GM18507 (cell line): ENCODE measurements at places on chromosomes 3 and 15.

DNA sequence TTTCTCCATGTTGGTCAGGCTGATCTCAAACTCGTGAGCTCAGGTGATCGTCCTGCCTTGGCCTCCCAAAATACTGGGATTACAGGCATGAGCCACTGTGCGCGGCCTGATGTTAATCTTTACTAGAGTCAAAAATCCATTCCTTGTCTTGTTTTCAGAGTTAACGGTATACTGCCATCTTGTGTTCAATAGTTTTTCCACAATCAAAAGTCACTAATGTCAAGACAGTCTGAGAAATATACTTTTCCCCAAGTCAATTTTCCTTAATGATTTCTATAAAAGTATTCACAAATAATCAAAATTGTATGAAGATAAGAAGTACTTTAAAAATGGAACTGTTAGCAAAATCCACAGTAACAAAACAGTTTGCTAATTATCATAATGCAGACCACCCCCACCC, 8.5 kb downstream of the CRBN start:
- no peak for DNase-seq

DNA sequence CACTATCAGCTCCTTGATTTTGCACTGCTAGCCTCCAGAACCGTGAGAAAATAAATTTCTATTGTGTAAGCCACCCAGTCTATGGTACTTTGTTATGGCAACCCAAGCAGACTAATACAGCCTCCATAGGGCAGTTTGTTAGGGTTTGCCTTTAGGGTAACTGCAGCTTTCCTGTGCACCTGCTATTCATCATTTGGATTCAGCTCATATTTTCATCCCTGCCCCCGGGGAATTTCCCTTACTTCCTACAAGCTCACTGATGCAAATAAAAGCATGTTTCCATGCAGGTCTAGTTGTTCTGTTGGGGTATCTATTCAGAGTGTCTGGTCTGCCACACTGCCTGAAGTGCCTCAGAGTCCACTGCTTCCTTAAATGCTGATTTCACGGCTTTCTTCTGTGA, 48.6 kb upstream of the ATOSA start:
- DNase-seq: no peak

DNA sequence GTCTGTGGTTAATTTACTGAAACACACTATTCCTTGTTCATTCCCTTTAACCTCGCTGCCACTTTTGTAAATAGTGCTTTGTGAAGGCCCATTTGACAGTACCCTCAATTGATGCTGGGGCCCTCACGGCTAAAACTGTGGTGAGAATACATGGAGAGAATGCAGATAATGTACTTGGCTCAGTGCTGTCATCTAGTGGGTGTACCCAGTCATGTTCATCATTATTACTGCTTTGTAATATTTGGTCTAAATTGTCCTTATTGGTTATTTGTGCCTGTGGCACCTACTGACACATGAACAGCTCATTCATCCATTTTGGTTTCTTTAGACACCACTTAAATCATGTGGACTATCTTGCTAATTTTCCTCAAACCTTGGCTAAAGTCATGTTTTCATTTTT, 543.6 kb downstream of the EDEM1 start:
- no peak for DNase-seq

DNA sequence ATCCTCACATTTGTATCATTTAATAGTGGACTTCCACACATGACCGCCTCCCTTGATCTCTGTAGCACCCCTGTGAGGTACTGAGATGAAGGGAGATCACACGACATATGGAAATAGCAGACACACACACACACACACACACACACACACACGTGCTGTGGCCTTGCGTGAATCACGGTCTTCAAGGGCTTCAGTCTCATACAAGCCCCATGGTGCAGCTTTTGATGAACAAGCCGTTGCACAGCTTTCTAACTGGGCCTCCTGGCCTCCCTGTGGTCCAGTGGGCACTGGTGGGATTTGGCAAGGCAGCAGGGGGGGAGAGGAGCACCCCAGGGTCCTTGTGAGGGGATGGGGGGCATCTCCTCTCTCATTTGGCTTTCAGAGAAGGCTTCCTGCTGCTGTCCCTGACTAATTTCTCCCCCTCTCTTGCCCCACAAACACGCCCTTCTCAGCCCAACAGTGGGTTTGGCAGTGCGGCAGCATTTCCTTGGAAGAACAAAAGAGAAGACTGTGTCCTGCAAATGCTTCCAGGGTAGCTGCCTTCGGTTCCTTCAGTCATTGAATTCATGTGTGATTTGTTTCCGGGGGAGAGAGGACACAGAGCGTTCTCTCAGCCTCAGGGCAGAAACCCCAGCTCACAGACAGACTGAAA, 98.7 kb downstream of the SMAD6 start:
- no peak for DNase-seq

DNA sequence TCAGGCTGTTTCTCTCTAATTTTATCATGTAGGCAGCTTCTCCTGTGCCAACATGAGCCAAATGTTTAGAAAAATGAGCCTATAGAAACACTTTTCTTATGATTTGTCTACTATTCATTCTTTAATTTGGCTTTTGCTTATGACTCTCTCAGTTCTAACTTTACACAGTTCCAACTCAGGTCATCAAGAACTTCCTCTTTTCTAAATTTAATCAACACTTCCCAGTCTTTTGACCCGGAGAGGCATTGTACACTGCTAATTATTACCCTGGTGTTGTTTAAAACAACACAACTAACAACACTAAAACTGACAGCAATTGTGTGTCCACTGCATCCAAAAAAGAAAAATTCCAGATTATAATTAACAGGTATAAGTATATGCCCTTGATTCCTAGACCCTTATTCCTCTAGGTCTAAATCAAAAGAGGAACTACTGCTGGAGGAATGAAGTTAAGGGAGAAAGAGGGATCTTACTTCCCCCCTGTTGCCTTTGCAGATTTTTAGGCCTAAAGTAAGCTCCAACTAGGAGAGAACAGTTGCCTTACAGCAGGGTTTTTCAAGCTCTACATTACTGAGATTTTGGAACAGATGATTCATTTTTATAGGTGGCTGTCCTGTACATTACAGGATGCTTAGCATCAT, 332.2 kb upstream of the GOLIM4 start:
- DNase-seq: no peak

DNA sequence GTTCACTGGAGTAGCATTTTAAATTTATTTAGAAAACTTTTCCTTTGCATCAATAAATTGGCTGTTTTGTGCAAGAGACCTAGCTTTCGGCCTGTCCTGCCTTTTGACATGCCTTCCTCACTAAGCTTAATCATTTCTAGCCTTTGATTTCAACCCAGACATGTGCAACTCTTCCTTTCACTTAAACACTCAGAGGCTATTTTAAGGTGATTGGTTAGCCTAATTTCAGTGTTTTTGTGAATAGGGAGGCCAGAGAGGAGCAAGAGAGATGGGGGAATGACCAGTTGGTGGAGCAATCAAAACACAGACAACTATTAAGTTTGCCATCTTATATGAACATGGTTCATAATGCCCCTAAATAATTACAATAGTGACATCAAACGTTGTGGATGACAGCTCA, 333.4 kb downstream of the SLC9A9 start:
- no peak for DNase-seq

- DNase-seq: no peak
Measured at GRCh38 chr15:68192117-68192516, 13.0 kb downstream of the CALML4 start.

- DNase-seq: no peak
Measured at GRCh38 chr3:44762170-44762677, 630 bp downstream of the KIF15 start.

DNA sequence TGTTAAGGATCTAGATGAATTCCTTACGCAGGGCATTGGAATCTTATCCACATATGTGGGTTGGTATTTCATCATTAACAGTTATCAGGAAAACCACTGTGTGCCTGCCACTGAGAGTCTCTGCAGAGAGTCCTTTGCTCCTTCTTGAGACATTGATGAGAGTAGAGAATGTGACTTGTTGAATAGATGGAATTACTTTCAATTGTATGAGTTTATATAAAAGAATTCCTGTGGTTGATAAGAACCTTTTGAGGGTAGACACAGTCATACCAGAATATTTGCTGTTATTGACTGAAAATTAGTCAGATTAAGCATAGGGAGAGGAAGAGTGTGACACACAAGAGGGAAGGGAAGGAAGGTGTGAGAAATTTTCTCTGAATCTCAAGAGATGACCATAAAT, 30.8 kb downstream of the ARHGEF26 start:
- DNase-seq: no peak

DNA sequence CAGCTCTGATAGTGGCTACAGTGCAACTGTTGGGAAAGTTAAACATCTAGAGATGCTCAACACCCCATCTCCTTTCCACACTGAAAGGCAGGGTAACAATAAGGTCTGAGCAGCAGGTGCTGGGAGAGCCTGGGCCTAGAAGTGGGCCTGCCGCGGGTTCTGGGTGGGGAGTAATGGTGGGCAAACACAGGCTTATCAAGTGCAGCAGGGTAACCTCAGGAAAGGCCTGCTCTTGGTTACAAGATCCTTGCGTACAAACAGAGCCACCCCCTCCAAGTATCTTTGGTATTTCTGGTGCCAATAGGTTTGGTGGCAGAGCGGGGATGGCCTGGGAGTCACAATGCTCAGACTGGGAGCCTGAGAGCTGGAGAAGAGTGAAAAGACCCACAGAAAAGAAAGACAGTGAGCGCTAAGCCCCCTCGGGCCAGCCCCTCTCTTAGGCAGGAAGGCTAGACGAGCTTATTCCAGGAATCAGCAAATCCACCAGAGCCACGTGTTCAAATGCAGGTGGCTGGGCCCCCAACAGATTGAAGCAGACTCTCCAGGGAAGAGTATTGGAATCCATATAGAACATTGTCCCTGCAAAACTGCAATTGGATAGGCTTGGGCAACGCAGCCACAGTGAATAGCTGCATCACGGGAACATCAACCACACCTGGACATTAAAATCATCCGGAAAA, 2.7 kb downstream of the IQSEC1 start:
- DNase-seq: no peak

GRCh38 chr3:189236352-189236751, 64.6 kb downstream of the TPRG1 start:
- no peak for DNase-seq

DNA sequence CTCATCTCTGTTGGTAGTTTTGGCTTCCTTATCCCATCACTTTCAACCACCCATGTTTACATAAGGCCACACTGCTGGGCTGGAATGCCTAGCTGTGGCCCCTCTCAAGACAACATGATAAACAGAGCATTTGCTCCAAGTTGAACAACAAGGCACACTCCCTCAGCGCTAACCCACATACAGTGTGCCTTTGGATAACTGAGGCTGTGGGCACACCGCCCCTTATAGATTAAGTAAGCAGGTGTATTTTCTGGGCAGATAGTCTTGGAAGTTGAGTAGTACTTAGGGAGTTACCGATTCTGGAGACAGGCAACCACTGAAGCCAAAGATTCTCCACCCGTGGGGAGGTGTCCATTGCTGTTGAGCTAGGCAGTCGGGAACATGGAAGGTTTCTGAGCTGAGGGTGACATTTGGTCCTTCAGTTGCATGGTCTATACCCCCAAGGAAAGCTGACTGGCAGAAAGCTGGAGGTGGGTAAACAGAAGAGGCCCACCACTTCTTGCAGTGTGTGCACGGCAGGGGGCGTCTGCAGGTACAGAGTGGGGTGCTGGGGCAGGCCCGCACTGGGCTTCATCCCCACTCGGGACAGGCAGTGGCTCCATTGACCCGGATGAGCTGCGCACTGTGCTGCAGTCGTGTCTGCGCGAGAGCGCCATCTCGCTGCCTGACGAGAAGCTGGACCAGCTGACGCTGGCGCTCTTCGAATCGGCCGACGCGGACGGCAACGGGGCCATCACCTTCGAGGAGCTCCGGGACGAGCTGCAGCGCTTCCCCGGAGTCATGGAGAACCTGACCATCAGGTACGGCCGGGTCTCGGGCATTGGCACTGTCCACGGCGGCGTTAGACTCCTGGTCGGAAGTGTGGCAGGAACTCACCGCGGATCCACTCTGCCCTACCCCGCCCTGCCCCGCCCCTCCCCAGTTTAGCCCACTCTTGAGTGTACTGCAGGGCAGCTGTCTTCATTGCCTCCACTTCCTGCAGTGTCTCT, 16.8 kb downstream of the NOX5 start:
- DNase-seq: no peak
